ENCODE measurements at places on chromosomes 7 and 10.
A peak's percentile ranks its signal among the peaks of the same experiment; 100 is the strongest.

DNA sequence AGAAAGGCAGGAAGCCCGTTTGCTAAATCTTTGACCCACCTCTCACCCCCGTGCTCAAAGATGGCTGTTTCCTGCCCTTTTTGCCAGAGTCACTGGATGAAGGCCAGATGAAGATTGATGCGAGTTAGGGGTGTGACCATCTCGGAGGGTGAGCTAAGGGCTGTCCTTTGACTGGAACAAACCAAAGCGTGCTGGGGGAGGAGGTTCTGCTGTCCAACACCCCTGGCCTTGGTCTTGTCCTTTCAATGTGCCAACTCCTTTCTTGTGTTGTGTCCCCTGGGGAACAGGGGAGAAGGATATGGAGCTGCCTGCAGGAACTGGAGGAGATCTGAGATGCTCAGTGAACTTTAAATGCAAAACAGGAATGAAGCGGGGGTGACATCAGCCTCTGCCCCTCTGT lies 90.3 kb upstream of the ADAM12 start:
- no peak for DNase-seq

DNA sequence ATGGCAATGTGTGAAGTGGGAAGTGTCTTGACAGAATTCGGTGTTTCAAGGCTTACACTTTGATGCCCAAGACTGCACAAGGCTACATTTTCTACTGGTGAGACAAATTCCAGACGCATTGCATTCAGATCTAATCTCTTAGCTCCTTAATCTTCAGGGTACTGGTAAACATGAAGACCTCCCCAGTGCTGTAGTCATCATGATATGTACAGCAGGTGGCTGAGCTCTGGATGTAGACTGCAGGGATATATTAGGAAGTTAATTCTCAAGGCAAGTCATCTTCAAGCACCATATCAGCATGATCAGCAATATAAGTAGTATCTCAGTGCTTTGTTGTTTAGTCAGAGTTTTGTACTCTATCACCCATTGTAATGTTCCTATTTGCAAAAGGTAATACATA lies 61.8 kb downstream of the IKZF1 start:
- no peak for DNase-seq

DNA sequence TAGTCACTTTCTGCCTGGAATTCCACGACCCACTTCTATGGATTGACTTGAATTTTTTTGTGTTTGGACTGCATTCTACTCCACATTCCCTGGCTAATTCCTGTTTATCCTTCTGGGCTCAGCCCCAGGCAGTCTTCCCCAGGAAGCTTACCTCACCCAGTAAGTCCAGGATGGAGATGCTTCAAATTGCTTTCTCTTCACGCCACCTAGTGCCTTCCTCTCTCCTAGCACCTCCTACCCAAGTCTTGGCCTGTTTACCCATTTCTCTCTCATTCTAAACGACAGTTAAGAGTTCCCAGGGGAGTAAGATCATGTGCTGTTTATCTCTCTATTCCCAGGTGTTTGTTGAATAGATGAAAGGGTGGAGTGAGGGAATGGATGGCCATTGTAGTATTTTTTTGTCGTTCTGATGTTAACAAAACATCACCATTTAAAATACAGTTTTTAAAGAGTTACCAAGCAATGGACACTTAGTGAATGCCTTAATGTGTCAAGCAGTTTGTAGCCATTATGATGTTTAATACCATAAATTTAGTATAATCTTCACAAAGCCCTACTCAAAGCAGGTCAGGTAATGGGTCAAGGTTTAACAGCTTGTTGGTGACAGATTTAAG lies 45.5 kb upstream of the TARP start:
- peak; percentile 13 for DNase-seq

GRCh38 chr10:119849031-119849789 lies 23.4 kb downstream of the MCMBP start:
- DNase-seq, result peak; percentile 40

GRCh38 chr7:26789481-26790184 lies 74.8 kb downstream of the SKAP2 start:
- no peak for DNase-seq

- DNase-seq, result no peak
Measured at GRCh38 chr10:57141708-57142107, 780.6 kb upstream of the ZWINT start.

DNA sequence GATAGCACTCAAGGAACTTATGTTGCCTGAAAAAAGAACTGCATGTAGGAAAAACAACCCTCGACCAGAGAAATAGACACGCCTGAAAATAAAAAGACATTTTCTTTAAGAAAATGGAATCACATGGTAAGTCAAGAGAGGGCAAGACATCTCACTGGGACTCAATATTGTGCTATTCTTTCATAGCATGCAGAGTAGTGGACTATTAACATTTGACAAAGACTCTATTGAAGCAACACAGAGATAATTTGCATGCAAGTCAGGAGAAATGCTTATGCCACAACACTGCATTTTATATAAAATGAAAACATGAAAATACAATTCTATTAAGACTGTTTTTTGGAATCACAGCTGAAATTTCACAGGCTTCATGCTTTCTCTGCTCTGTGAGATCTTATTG lies 77.9 kb upstream of the RHOBTB1 start:
- no peak for DNase-seq

DNA sequence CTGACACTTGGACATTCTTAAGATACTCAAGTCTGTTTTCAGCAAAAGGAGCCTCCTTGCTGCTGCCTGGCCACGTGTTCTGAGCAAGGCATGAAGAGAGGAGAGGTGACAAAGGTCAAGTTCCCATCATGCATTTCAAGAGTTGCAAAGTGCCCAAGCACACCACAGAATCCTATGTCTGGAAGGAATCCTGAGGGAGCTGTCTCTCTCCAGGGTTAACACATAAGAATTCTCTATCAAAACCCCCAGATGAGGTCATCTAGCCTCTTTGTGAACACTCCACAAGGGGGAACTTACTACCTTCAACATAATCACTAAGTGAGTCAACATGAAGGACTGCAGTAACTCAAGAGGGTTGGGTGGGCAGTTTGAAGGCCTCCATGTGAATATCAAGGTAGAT lies 155.5 kb downstream of the RNF216 start:
- DNase-seq, result no peak

GRCh38 chr7:77538281-77539212 lies 1.5 kb downstream of the PTPN12 start:
- peak; percentile 92 for DNase-seq

Data from SW 1271 (cell line).